ENCODE measurements at places on chromosomes 11 and 22. TPM values are rescaled to one million over a fixed set of nuclear protein-coding genes. Genes with fewer than 3 reads are reported as not detected.

The OR5A1 gene
- under 0.01 TPM for total RNA-seq

The NLRX1 gene
- 4.7 TPM for total RNA-seq

The KDM4E gene
- total RNA-seq: not detected

The PATE4 gene
- total RNA-seq: not detected

The SCN4B gene
- 0.10 TPM for total RNA-seq

The CHADL gene
- total RNA-seq: 1.5 TPM

The MUC5AC gene
- under 0.01 TPM for total RNA-seq

The ELFN2 gene
- under 0.01 TPM for total RNA-seq

The APOL2 gene
- total RNA-seq: 26.7 TPM

The SPI1 gene
- total RNA-seq: 202 TPM

The MYO7A gene
- total RNA-seq: 1.5 TPM

The GGA1 gene
- total RNA-seq: 60.8 TPM

The TIMP3 gene
- 0.21 TPM for total RNA-seq

The LAMTOR1 gene
- total RNA-seq: 88.5 TPM

The ZNF280A gene
- total RNA-seq: 0.10 TPM

The TBX10 gene
- not detected for total RNA-seq

The PHLDA2 gene
- 1.7 TPM for total RNA-seq

The MGAT3 gene
- 0.21 TPM for total RNA-seq

The KLHL35 gene
- total RNA-seq: 0.52 TPM

The INTS4 gene
- 63.8 TPM for total RNA-seq

The KDELR3 gene
- not detected for total RNA-seq

The LRRN4CL gene
- not detected for total RNA-seq

The CRYBA4 gene
- total RNA-seq: not detected

The SLC22A12 gene
- not detected for total RNA-seq

The SHISAL1 gene
- total RNA-seq: not detected

The RFPL3 gene
- total RNA-seq: 0.21 TPM

The MMP13 gene
- not detected for total RNA-seq
